ENCODE measurements at places on chromosomes 7 and 10.

DNA sequence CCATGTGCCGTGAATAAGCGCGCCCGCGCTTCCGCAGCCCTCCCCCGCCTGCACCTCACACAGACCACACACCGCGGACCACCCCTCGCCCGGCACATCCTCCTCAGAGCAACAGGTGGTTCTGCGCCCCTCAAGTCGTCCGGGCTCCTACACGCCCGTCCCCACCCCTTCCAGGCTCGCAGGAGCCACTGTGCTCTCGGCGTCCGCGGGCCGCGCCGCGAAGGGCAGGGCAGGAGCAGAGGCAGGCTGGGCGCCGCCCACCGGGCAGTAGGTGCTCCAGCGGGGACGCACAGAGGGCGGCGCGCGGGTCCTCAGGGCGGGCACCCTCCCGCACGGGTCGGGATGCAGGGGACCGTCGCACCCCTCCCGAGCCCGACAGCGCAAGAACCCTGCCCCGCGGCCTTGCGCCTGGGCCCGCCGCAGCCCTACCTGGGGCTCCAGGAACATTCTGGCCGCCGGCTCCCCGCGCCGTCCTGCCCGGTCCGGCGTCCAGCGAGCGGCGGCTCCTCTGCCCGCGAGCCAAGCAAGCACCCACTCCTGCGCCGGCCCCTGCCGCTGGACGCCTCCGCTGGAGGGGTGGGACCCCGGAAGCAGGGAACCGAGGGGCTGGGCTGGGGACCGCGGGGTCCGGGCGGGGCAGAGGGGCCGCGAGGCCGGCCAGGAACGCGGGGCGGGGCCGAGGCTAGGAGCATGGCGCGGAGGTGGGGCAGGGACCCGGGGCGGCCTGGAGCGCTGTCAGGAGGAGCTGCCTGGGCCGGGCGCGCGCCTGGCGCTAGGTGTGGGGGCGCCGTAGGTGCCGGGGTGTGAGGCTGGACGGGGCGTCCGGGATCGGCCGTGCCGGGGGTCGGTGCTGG, 37.4 kb downstream of the RASGEF1A start:
- no peak for DNase-seq

DNA sequence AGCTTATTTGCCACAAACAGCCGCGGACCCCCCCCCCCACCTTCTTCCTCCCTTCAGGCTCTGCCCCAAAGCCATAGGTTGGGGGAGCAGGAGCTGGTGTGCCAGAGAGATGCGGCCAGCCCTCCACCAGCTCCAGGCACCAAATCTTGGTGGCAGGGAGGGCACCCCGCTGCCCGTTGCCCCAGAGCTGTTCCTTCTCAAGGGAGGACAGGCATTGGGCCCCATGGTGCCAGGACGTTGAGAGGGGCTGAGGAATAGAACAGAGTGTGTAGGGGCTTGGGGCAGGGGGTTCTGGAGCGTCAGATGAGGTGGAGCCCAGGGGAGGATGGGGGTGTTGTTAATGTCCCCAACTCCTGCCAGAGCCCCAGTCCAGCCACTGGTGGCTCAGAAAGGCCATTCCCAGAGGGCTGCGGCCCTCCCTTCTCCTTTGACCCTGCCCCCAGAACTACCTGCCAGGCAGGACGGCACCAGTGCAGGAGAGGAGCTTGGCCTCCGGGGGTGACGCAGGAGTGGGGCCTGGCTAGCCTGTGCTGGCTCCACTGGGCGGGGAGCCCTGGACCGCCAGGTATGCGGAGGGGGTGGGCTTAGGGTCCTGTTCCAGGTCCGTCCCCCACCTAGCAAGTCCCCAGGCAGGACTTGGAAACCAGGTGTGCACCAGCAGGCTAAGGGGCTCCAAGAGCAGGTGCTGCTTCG, 10.0 kb upstream of the SEC24C start:
- no peak for DNase-seq

GRCh38 chr7:37206192-37206591, 242.5 kb downstream of the ELMO1 start:
- DNase-seq, result no peak

DNA sequence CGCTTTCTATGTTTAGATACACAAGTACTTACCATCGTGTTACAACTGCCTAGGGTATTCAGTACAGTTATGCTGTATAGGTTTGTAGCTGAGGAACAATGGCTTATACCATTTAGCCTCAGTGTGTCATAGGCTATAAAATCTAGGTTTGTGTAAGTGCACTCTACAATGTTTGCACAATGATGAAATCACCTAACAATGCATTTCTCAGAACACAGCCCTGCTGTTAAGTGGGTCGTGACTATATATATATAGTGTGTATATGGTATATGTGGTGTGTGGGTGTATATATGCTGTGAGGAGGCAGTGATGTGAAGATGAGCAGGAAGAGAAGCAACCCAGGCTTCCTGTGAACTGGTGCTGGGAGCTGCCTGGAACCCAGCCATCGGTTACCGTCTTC, 65.6 kb upstream of the MKI67 start:
- DNase-seq, result peak; percentile 86

DNA sequence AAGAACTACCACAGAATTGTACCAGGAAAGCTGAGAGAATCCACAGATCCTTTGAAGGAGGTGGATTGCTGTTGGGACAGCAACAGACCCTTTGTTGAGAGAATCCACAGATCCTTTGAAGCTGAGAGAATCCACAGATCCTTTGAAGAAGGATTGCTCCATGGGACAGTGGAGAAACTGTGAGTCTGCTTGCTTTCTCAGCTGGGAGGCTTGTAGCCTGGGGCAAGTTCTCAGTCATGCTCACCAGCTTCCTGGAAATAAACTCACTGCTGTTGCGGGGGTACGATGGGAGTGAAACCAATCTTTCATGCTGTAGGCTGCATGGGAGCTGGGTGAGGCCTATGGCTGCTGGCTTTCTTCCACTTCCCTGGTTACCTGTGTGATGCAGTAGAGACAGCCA, 106.3 kb downstream of the C7orf25 start:
- DNase-seq, result no peak

Data from DMS153 (cell line).